ENCODE measurements at places on chromosomes 1 and 21.

DNA sequence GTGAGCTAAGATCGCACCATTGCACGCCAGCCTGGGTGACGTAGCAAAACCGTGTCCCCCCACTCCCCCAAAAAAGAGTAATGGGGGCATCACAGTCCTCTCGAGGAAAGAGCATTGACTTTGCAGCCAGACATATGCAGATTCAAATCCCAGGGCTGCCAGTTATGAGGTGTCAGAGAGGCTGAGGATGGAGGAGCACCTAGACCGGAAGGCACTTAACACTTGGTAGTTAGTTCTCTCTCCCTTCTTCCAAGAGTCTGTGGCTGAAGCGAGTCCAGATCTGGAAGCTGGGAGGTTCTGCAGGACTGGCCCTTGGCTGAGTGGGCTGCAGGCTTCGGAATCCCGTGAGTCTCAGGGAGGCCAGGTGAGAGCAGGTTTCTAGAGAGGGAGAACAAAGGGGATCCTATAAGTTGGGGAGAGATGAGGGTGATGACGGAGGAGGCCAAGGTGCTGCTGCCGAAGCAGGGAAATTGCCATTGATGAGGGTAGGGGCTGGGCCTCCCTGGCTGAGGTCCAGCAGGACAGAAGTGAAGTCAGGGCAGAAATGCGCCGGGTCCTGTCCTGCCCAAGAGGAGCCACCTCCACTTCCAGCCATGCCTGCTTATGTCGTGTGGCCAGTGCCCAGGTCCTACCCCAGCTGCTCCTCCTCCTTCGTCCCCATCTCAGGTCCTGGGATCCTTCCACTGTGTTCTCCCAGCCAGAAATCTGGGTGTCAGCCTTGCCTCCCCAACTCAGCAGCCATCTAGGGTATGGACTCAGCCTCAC lies 13.3 kb upstream of the SPOCD1 start:
- no peak for DNase-seq

DNA sequence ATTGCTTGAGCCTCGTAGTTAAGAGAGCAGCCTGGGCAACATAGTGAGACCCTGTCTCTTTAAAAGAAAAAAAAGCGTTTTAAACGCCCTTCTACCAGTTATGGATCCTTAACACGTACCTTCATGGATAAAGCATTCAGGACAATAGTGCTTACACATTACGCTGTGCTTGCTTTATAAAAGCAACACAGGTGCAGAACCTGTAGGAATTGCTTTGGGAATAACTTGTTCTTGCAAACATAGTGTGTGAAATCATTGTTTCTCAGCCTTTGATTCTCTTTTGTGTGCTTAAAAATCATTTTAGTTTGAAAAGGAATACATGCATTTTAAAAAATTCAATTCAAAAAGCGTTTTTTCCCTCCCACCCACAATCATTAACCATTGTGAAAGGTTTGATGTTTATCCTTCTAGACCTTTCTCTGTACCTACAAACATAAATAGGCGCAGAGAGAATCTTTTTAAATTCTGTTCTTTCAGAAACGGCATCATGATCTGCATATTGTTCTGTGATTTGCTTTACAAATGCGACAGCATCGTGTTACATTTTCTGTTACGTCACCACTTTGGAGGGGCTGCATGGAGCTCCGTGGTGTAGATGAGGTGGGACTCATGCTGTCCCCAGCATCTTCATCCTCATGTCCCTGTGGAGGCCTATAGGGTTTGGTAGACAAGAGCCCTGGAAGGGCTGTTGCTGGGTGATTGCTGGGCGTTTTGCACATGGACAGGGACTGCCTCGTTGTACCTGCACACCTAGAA lies 54.6 kb downstream of the SPSB1 start:
- DNase-seq: no peak

- DNase-seq: no peak
These were observed 72.6 kb downstream of the DDR2 start for GRCh38 chr1:162704673-162705424.

- no peak for DNase-seq
These were observed 107.5 kb upstream of the RUNX1 start for GRCh38 chr21:35156293-35157278.

GRCh38 chr1:224939844-224940425 lies 10.5 kb downstream of the DNAH14 start:
- no peak for DNase-seq

GRCh38 chr1:26857473-26858060 lies 5.4 kb upstream of the SFN start:
- DNase-seq: no peak

GRCh38 chr1:24849672-24850295 lies 80.3 kb downstream of the RUNX3 start:
- DNase-seq: no peak

GRCh38 chr1:119633575-119633974 lies 14.5 kb downstream of the ZNF697 start:
- no peak for DNase-seq

DNA sequence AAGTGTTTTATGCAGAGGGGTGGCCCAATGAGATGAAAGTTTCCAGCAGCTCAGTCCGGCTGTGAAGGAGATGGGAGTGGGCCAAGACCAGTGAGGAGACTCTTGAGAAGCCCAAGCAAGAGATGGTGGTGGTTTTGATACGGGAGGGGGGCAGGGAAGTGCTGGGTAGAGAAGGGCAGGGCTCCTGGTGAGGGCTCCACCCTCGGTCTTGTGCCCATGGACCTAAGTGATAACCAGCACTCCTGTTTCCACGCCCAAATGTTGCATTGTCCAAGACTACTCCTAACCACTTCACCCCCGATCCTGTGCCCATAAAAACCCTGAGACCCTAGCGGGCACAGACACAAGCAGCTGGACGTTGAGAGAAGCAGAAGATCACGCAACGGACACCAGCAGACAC lies 140.9 kb downstream of the MIS18A start:
- DNase-seq: no peak

DNA sequence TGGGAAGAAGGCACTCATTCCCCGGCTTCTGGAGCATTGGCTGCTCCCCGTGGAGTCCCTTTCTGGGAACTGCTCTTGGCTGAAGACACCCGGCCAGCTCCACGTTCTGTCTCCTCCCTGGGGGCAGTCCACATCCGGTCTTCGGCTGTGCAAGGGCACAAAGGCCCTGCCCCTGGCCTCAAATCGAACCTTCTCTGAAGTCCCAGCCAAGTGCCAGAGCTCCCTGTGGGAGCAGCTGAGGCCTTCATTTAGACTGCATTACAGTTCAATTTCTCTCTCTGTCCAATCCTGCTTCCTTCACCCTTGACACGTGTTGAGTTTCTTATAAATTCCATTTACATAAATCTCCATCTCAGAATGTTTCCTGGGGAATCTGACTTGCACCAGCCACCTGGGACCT lies 132.9 kb upstream of the POU3F1 start:
- DNase-seq: no peak

GRCh38 chr1:202241376-202242079 lies 47.9 kb downstream of the LGR6 start:
- DNase-seq: no peak

GRCh38 chr1:155206891-155207805 lies 549 bp downstream of the THBS3 start:
- DNase-seq: peak; percentile 81

DNA sequence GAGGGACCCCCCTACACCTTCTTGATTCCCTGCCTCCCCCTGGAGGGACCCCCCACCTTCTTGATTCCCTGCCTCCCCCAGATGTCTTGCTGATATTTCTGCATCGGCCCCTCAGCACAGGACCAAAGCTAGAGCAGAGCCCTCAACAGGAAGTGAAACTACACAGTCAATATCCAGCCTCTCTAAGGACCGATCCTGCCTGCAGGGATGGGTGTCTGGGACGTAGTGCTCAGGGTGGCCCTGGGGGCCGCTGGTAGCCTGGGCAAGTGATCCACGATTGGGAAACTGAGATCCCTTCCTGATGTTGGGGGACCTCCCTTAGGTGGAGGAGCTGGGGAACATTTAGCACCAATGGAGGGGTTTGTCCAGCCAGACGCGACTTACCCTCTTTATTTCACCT lies 3.9 kb upstream of the LEFTY2 start:
- no peak for DNase-seq

GRCh38 chr1:903305-903704 lies 20.4 kb upstream of the SAMD11 start:
- no peak for DNase-seq

- DNase-seq: no peak
These were observed 231 bp upstream of the RPS6KA1 start for GRCh38 chr1:26529405-26529654.

DNA sequence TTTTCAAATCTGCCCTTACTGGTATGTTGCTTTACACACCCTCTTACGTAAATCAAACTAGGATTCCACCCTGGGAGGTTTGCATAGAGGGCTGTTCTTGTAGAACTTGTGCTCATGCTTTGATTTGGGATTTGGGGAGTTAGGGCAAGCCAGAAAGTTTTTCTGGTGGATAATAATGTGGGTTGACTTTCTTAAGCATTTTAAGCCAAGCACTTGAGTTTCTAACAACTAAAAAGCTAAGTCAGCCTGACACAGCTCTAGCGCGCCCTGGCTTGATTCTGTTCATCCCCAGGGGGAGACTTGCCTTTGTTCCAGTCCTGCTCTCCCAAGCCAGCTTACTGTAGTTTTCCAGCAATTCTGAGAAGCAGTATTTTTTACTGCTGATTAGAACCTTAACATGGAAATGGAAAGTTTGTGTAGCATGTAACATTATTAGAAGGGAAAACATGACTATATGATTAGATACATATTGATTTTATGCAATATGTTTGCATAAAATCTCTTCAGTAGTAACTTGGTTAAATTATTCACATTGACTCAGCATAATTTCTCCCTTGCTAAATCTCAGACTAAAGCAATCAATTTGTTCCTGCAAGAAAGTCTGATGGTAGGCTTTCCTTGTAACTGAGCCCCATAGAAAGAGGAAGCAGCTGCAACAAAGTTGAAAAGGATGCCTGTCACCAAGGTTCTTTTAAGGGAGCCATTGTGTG lies 11.0 kb upstream of the PGD start:
- no peak for DNase-seq

- DNase-seq: no peak
These were observed 190.4 kb downstream of the ZBTB18 start for GRCh38 chr1:244241438-244241837.

- no peak for DNase-seq
These were observed 21.1 kb downstream of the SYNC start for GRCh38 chr1:32681509-32681908.

DNA sequence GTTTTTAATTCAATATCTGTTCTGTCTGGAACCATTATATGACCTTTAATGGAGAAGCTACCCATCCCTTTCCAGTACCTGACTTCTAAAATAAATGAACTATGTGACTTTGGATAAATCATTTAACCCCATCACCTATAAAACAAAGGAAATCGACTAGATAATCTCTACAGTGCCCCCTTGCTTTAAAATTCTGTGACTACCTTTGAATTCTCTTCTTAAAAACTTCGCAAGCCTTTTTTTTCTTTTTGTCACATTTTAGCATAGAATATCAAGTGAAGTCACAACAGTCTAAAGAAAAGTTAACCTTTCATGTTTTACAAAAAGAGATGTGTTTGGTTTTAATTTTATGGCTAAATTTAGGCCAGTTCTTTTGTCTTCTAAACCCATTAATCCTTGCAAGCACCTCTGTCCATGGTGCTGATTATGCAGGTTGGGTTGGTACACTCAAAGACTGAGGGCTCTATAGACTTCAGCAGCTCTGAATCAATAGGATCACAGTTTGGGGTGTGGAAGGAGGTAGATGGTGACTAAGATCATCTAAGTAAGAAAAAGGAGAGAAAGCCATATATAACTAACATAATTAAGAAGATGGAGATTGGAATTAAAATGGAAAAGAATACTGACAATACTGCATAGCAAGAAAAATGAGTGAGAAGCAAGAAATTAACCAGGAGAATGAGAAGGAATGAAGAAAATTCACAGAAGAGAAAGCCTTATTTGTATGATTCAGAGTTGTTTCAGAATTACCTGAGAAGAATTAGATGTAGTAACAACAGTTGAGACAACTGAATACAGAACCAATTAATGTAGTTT lies 59.2 kb downstream of the TBX15 start:
- DNase-seq: no peak

DNA sequence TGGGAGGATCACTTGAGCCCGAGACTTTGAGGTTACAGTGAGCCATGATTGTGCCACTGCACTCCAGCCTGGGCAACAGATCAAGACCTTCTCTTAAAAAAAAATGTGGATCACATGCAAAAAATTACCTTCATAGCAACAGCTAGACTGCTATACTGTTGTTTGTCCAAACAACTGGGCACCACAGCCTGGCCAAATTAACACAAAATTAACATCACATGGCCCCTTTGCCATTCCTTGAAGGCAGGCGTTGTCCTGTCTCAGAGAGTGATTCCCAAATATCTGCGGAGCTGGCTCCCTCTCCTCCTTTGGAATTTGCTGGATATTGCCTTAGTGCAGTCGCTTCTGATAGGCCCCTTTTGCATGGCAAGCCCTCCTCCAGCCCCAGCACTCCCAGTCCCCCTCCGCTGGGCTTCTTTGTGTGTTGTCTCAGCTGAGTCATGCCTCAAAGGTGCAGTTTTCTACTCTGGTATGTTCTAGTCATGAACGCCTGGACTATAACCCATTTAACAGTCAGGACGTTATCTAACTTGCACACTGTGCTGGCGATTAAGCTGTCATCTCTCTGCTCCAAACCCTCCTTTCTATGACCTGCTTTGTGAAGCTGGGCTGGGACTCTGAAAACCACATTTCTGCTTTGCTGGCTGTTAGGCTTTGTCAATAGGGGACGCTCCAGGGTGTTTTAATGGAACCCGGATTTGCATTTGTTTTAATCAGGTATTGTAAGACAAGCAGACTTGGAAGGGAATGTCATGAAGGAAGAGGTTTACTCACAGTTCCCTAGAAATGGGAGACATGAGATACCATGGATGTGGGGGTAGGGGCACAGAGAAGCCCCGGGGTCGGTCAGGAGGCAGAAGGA lies 20.1 kb upstream of the HPCAL4 start:
- no peak for DNase-seq

DNA sequence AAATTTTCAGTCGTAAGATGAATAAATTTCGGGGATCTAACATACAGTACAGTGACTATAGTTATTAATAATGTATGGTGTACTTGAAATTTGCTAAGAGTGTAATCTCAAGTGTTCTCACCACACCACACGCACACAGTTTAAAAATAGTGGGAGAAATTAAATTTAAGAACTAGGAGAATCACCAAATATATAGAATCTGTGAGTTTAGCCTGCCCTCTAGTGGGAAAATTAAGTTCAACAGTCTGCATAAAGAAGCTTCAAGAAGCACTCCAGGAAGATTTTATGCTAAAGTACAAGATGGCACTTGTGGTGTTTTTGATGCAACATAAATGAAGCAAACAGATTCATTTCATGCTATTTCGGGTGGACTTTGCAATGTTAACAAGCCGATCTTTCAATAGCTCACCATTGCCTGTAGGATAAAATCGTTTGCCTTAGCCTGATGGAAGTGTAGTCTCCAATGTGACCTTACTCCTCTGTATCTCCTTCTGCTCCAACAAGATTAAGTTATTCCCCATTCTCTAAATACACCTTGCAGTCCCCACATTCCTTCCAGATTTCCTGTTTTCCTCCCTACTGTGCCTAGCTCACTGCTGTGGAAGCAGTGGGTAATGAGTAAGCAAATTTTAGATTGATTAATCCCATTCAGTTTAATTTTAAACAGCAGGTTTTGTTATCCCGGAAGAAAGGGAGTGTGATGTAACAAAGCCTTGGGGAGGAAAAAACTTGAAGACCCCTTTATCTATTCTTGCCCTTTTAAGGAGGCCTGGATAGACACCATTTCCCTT lies 8.7 kb upstream of the PIK3C2B start:
- DNase-seq: no peak

- DNase-seq: no peak
These were observed 43.5 kb upstream of the NEK7 start for GRCh38 chr1:198113342-198113750.

GRCh38 chr1:30318413-30318812 lies 405.0 kb downstream of the MATN1 start:
- no peak for DNase-seq

Data from stimulated activated CD4-positive, alpha-beta T cell treated with anti-CD3 and anti-CD28 coated beads, Interleukin-2, amount 100 ng/mL, for 4 hours (primary cell).